ENCODE measurements at places on chromosomes 2 and 18.

GRCh38 chr2:41998186-41999127, 49.4 kb upstream of the PKDCC start:
- no peak for DNase-seq

DNA sequence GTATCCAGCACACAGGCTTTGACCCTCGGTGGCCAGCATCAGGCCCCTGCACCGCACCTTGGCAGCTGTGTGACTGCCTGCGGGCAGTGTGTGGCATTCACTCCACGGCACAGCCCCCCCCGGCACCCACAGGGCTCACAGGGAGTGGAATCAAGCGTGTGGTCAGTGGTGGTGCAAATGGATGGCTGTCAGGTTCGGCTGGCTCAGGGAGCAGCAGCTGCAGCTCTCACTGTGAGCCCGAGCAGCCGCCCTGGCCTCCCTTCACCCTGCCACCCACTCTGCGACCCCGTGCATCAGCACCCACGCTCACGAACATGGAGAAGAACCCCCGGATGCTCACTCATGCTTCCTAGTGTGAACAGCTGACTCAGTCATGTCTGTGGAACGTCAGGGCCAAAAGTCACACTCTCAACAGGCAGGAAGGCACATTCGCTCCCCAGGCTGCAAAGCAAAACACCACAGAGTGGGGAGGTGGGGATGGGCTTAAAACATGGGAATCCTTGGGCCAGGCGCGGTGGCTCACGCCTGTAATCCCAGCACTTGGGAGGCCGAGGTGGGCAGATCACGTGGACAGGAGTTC, 41.5 kb upstream of the GPC1 start:
- DNase-seq = no peak

DNA sequence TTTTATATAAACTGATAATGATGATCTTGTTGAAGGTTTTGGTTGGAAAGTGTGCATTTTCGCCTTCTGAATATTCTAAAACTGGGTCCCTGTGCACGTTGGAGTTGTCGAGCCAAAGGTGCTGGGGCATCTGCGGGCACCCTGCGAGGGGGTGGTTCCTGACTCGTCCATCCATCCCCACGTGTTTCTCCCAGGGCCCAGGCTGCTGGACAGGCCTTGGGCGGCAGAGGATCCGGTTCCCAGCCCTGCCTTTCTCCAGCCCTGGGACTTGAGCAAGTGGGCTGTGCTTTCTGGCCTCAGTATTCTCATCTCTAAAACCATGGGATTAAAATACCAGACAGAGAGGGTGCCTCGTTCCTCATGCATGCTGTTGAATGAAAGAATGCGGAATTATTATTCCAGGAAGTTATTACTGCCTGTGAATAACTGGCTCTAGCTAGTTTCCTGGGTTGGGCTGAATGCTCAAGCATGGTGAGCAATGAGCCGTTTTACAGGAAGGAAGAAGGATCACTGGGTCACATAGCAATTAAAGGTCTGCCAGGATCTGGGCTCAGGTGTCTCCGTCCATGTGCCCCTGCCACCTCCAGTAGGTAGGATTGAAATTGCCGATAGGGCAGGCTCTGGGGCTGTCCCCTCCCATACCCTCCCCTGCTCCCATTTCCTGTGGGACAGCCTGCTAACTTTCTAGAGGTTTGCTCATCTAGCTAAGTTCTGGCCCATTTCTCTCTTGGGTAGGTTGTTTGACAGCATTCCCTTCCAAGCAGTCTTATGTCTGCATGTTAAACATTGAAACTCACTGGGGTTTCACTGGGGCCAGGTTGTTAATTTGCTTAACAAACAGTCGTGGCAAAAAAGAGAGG, 77.2 kb upstream of the HS6ST1 start:
- no peak for DNase-seq

- DNase-seq = no peak
These were observed 5.0 kb upstream of the DGKD start for GRCh38 chr2:233349005-233349998.

DNA sequence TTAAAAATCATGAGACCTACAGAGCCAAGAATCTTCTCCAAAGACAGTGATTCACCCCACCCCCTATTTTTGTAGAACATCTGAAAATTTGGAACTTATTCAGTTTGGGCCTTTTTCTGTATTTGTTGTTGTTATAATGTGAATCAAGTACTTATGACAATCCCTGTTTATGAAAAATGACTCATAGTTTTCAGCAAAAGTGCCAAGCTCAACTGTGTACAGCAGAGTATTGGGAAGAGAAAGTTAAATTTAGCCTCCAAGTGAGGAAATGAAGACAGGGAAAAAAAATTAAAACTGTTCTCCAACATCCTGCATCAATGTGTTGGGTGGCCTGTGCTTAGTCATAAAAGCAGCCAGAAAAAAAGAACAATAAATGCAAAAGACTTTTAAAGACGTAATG, 46.2 kb downstream of the LRATD1 start:
- no peak for DNase-seq

GRCh38 chr2:30257266-30258214, 26.2 kb downstream of the LBH start:
- no peak for DNase-seq

DNA sequence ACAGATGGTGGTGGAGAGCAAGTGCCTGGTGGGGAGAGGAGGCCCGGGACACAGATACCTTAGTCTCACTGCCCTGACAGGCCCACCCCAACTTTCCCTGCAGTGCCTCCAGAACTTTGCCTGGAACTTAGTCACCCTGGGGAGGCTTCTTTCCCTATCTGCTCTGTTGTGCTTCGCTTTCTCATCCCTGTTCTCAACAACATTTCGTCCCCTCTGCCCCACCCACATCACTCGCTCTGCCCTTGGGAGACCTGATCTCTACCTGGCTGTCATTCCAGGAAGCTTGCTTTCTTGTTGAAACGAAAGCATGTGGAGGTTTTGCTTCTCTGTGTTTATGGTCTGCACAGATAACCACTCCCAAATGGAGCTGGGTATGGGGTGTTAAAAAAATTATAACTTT, 93.8 kb downstream of the PRKCE start:
- no peak for DNase-seq

- no peak for DNase-seq
These were observed 152.6 kb downstream of the ANKRD44 start for GRCh38 chr2:197157879-197158537.

GRCh38 chr2:129050101-129050500, 731.4 kb upstream of the HS6ST1 start:
- DNase-seq = no peak

GRCh38 chr2:137705296-137705695, 259.0 kb upstream of the HNMT start:
- DNase-seq = no peak

DNA sequence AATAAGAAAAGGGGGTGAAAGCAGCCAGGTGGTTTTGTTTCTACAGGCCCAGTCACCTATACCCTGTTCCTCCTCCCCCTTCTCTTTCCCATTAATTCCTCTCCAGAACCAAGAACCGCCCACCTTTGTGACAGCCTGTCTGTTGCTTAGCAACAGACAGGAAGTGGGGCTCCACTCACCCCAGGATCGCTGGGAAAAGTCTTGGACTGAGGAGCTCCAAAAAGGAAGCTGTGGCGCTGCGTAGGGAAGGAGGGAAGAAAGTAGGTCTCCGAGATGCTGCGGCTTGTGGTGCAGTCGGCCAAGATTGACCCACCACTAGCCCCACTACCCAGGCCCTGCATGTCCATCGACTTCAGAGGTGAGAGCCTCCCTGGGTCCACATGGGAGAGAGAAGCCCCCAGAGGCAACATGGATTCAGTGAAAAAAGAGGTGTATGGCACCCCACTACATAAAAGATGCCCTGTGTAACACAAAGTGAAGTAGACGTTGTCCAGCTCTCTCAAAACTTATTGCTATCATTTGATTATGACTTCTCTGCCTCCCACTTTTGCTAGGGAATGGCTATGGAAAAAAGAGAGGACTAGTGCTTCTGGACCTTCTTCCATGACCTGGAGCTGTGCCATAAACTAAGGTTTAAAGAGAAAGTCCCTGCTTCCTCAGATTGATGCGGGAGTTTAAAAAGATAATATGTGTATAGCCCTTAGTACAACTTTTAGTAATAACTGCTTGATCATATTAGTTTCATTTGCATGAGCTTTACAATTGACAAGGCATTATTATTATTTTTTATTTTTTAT, at the start of gene FER1L5:
Gene FER1L5, plus strand, starts transcription at position 201 of the 797 bp plus-strand sequence. Its CDS starts 73 bp downstream, at position 274.
- no peak for DNase-seq

GRCh38 chr18:38698088-38698487, 1132.5 kb upstream of the CELF4 start:
- no peak for DNase-seq

- no peak for DNase-seq
These were observed 111.0 kb downstream of the TRIB2 start for GRCh38 chr2:12827721-12828120.

DNA sequence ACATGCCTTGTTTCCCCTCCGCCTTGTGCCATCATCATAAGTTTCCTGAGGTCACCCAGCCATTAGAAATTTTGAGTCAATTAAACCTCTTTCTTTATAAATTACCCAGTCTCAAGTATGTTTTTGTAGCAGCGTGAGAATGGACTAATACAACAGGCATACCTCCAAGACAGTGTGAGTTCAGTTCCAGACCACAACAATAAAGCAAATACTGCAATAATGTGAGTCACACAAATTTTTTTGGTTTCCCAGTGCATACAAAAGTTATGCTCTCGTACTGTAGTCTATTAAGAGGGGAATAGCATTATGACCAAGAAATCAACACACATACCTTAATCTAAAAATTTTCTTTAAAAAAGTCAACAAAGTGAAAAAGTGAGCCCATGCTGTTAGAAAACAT, 217.2 kb downstream of the NR4A2 start:
- no peak for DNase-seq

DNA sequence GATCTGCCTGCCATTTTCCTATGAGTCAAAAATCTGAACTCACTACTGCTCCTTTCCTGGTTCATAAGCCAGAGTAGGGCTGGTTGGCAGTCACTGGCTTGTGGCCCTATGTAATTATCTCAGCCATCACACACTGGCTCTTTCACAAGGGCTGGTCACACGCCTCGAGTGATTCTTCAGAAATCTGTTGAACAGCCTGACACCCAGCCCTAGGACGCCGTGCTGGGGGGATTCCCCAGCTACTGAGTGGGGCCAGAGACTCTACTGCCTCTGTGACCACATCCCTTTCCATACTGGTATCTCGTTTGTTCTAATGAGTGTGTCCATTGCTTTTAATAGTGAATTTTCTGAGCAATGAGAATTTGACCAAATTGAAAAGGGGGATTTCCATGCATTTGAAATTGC, 45.8 kb upstream of the RBM44 start:
- DNase-seq = no peak

DNA sequence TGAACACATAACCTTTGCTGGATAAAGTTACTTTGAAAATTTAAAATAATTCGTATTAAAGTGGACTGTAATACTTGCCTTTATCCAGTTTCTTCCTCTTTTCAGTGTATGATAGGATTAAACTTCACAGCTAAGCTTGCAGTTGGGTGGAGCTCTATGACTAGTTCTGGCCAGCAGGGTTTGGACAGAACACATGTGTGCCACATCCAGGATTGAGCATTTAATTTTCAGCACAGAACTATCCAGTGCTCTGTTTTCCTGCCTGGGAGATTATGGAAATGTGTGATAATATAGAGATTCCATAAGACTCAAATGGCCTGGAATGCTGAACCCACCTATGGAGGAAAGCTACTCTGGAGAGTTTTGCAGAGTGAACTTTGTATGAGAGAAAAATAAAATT, 200.2 kb downstream of the OSR1 start:
- no peak for DNase-seq
